ENCODE measurements at places on chromosomes 7 and 10.

DNA sequence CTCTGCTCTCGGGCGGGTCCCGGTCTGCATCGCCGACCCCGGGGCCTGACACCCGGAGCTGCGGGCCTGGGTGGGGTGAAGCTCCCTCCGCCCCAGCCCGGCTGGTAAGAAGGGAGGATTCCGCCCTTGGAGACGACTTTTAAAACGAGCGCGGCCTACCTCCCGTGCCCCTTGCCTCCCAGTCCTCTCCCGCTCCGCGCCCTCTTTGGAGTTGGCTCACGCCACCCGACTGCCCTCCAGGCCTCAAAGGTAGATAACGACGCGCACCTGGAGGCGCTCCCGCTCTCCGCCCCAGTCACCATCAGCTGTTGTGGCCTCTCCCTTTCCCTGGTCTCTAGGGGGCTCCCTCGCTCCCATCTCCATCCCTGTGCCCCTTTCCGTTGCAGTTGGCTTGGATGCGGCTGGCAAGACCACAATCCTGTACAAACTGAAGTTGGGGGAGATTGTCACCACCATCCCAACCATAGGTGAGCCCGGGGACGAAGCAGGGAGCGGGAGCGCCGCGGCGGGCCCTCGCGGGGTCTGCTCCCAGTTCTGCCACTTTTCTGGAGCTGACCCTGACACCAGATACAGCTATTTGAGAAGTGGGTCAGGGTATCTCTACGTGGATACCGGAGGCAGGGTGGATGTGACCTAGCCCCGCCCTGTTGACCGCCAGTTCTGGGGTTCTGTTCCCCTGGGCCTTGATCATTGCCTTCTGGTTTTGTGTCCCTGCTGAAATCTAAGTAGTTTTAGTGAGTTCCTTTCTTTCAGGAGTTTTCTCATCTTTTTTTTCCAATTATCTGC, 679 bp downstream of the ARF5 start:
- peak; percentile 56 for DNase-seq

DNA sequence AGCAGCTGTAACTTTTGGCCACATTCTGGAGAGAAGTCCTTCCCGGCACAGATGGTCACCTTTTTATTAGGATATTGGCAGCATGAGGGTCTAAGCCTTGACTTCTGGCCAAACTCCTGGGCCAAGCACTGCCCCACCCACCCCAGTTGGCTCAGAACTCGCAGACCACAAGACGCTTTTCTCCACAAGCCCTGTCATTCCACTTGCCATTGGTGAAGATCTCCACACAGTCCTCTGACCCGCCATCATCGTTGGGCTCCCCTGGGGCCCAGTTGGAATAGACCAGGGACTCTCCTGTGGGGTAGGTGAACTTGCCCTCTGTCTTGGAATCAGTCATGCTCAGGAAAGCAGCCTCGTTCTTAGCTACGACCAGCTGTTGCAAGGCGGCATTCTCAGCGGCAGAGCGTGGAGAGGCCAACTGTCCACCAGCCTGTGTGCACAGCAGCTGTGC, 11.2 kb downstream of the SFTPD start:
- DNase-seq = no peak

DNA sequence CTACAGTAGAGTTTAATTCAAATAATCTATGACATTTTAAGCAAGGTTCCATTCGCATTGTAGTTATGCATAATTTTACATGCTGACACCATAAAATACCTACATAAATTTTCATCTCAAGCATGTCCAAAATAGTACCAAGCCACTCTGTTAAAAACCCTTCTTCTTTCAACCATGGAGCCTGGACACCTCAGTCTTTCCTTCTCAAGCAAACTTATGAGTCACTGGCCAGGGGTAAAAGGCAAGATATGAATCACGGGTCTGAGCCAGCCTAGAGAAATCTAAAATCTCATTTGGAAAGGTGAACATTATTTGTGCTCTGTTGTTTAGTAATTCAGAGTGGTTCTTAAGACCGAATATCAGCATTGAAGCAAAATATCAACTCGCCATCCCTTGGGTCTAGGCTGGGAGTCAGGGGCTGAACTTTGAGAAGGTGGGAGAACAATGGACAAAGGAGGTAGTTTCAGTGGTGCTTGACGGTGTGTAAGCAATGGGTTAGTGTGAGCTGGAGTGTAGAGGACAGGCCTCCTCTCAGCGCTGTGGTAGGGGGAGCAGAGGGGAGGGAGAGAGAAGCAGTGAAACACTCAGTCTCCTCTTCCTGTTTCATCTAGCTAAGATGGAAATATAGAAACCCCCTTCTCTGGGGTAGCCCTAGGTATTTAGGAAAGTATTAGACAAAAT, 19.1 kb upstream of the GPAM start:
- DNase-seq = peak; percentile 66

- no peak for DNase-seq
Measured at GRCh38 chr10:114661212-114661880, 3.3 kb upstream of the ABLIM1 start.

GRCh38 chr10:2335626-2336025, 598.3 kb upstream of the ADARB2 start:
- DNase-seq = no peak

GRCh38 chr10:2800178-2800577, 267.2 kb upstream of the PFKP start:
- DNase-seq = no peak

Data from fibroblast of skin of abdomen (primary cell).